ENCODE measurements at places on chromosomes 13 and 19. TPM values are rescaled to one million over a fixed set of nuclear protein-coding genes. Genes with fewer than 3 reads are reported as not detected.

DNA sequence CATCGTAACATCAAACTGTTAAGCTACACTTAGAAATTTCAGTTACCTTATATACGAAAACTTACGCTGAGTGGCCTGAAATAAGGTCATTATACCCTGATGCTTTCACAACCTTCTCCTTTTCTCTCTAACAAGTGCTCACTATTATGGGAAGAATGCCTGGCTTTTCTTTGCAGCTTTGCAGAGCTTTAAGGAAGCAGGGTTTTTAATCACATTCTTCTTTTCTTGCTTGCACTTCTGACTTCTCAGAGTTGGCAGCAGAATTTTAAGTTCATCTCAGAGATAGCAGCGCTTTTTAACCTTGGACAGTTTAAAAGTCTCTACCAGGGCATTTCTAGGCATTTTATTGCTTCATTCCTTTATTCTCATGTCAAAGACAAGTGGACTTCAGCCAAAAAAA is 285.1 kb downstream of the SPRY2 start:
- H3K4me3 ChIP-seq, result no peak overlapping the region
- H3K27me3 ChIP-seq, result no peaks in the 10 kb centered on the region
- no peaks in the 10 kb centered on the region for H3K4me1 ChIP-seq

- H3K27me3 ChIP-seq, result no peaks in the 10 kb centered on the region
- no peak overlapping the region for H3K27ac ChIP-seq
- DNase-seq, result no peak
These were observed 15.3 kb upstream of the MAP1S start for GRCh38 chr19:17703824-17704463.

- DNase-seq, result no peak
- no peak overlapping the region for H3K27ac ChIP-seq
- H3K36me3 ChIP-seq, result no peaks in the 10 kb centered on the region
- H3K4me3 ChIP-seq, result no peak overlapping the region
- H3K4me1 ChIP-seq, result peaks cover 4% of the 10 kb centered on the region
These were observed 39.4 kb upstream of the DGKH start for GRCh38 chr13:42009057-42009456.

Gene ZNF491
- total RNA-seq, result 2.3 TPM

Gene KLK14
- not detected for total RNA-seq

GRCh38 chr19:43620061-43621001 is 902 bp upstream of the ZNF428 start:
- peak overlapping the region; percentile 71 for H3K4me3 ChIP-seq
- no peak for DNase-seq
- H3K36me3 ChIP-seq, result no peaks in the 10 kb centered on the region
- no peaks in the 10 kb centered on the region for H3K27me3 ChIP-seq
